ENCODE measurements at places on chromosomes 5 and 9. TPM values are rescaled to one million over a fixed set of nuclear protein-coding genes. Genes with fewer than 3 reads are reported as not detected.

The SLC45A2 gene
- total RNA-seq, result not detected

The SARDH gene
- 5.0 TPM for total RNA-seq

GRCh38 chr5:148855249-148856008 is 29.0 kb downstream of the ADRB2 start:
- DNase-seq, result no peak

GRCh38 chr9:15873573-15874177 is 320.8 kb downstream of the CCDC171 start:
- peak; percentile 74 for DNase-seq

DNA sequence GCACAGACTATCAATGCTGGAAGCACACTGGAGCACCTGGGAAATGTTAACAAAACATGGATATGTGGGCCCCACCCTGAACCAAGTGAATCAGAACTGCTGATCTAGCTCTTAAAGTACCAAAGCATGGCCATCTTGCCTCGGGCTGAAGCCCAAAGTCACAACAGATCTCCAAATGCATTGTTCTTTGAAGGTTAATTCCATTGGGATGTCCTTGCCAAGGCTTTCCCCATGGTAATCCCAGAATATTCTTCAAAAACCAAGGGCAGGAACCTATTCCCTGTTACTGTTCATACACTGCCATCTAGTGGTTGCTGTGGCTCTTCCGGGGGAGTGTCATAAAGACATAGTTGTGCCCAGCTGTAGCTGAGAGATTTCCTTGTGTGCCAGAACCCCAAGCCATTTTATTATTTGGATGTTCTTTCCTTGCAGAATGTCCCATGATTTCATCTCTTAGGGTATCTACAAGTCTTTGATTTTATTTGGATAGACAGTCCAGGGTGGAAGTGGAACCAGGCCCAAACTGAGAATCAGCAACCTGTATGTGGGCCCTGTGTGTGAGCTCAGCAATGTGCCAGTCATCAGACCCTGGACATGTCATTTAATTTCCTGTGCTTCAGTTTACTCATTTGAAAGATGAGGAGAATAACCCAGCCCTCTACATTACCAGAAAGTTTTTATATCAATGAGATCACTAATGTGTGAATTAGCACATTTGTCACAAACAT is 290.0 kb downstream of the ACTL7B start:
- DNase-seq, result peak; percentile 88

DNA sequence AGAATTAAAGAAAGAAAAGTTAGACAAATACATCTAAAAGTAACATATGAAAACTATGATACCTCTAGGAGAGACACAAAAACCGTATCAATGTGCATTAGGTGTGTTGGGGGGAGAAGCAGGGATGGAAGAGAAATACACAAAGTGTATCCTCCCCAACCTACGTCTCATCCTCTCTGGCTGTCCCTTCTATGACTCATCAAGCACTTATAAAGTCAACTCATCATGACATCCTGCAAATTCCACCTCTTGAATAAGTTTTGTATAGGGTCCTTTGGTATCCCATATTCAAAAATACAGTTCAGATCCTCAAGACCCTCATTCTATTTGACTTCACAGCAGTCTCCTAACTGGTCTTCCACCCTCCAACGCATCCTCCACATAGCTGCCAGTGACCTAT is 917.6 kb upstream of the DMAC1 start:
- DNase-seq, result no peak

Data from IMR-90 (cell line).